GM13977 (cell line): ENCODE measurements at places on chromosomes 16 and 17.
A peak's percentile ranks its signal among the peaks of the same experiment; 100 is the strongest.

- DNase-seq: no peak
Measured at GRCh38 chr16:51035110-51035498, 116.0 kb downstream of the SALL1 start.

DNA sequence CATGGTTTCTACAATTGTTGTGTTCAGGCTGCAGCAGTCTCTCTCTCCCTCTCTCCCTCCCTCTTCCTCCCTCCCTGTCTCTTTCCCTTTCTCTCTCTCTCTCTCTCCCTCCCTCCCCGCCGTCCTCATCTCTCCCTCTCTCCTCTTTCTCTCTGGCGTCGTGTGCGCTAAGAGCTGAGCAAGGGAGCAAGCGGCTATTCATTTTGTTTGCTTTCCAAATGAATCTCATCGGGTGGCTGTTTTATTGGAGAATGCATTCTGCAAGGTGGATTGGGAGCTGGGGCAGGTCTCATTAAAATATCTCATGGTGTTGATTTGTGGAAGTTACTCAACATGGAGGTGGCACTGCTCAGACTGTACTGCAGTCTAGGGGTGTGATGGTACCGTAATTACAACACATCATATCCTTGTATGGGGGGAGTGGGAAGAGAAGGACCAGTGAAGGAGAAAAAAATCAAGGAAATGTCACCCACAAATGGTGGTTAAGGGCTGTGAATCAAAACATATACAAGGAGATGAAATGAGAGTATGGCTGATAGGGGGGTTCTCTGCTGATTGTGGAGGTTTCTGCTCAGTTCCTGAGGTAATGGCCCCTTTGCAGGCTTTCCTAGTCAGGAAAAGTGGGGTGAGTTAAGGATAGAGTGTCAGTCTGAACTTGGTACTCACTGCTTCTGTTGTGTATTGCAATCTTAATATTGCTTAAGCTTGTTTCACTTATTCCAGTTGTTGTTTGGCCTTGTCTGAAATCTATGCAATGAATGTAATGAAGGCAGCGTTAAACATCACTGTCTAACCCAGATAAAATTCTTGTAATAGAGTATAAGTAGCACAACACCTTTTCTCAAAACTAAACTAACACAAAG is 2.7 kb downstream of the MSL1 start:
- no peak for DNase-seq

DNA sequence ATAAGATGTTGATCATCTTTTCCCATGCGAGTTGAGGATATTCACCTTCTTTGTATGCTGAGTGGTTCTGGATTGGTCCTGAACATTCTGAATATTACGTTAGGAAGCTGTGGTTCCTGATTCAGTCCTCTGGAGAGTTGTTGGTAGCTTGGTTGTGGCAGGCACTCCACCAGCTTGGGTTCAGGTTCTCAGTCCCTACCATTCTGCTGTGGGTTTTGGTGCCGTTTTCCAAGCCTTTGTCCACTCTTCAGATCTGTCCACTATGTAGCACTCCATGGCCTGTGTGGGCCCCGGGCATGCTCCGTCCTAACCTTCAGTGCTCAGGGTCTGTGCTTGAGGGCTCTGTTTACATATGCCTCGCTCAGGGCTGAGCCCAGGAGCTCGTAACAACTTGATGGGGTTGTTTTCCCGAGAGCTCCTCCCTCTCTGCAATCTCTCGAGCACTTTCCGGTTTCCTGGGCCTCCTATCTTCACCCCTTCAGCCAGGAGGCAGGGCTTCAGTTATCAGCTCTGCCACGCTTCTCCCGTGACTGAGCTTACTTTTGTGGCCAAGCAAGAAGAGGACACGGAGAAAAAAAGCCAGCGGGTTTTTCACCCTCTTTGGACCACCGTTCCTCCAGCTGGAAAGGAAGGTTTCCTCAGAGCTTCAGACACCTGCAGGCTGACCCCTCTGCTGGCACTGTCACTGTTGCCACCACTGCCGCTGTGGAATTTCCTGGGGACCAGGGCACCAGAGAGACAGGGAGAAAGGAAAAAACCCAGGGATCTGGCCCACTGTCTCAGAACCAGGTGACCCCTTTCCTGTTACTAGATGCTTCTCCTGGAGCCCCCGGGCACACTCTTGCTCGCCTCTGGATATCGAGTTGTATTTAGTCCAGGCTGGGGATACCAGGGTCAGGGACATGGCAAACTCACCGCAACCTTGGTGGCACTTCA is 19.6 kb downstream of the KIAA0513 start:
- no peak for DNase-seq

- no peak for DNase-seq
Measured at GRCh38 chr16:31127182-31127581, 8.3 kb downstream of the PRSS8 start.

DNA sequence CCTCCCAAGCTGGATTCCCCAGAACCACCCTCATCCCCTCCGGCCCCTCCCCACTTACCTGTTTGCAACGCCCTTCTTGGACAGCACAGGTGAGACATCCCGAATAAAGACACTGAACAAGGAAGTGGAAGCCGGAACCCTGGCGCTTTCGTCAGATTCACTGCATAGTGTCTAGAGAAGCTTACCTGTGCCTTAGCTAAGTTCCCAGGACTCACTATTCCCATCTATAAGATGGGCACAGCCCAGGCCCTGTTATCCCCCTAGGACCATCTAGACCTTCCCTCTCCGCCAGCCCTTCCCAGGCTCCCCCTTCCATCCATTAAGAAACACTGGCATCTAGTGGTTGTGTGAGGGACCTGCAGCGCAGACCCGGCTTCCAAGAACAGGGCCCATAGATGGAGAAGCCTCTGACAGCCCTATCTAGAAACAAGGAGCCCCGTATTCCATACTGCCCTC is 26.9 kb upstream of the RPL38 start:
- DNase-seq: peak; percentile 69

- no peak for DNase-seq
Measured at GRCh38 chr17:73196500-73196899, 3.6 kb downstream of the COG1 start.

- DNase-seq: no peak
Measured at GRCh38 chr16:85988306-85988705, 89.3 kb downstream of the IRF8 start.

DNA sequence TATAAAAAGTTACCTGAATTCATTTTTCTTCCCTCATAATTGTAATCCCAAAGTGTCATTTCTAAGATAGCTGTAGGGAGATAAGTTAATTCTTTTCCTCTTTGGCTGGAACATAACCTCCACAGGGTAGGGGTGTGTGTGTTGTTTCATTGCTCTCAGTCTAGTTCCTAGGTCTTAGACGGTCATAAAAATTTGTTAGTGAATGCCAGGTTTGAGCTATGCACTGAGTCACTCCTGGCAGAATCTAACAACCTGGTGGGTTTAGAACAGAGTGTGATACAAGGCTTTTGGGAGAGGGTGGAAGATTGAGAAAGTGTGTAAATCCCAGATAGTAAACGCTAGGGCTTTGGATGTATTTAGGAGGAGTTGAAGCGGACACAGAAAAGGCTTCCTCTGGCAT is 894 bp upstream of the PHKG2 start:
- DNase-seq: no peak

DNA sequence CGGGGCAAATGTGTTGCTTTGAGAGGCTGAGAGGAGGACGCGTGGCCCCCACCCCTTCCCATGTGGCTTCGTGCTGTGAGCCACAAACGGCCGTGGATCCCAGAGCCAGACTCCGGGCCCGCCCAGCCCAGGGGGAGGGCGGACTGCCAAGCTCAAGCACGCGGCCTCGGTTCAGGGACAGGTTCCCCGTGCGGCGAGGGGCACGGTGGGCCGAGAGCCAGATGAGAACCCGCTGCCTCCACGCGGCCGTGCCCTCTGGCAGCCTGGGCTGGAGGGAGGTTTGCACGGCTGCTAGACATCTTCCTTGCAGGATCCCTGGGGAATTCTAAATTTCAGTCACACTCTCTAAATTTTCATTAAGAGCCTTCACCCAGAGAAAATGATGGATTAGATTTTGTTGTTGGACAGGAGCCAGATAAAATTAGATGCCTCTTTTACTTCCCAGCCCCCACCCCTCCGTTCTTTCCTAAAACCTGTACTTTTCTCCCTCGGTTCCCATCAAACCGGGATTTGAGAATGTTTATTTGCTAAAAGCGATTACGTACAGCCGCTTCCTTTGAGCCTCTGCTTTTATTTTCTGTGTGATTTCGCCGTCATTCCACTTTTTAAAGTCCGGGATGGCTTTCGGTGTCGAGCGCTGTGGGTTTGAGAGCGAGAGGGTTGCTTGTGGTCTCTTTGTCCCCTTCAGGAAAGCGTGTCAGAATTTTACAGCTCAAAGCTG is 25.0 kb upstream of the GNG13 start:
- no peak for DNase-seq

DNA sequence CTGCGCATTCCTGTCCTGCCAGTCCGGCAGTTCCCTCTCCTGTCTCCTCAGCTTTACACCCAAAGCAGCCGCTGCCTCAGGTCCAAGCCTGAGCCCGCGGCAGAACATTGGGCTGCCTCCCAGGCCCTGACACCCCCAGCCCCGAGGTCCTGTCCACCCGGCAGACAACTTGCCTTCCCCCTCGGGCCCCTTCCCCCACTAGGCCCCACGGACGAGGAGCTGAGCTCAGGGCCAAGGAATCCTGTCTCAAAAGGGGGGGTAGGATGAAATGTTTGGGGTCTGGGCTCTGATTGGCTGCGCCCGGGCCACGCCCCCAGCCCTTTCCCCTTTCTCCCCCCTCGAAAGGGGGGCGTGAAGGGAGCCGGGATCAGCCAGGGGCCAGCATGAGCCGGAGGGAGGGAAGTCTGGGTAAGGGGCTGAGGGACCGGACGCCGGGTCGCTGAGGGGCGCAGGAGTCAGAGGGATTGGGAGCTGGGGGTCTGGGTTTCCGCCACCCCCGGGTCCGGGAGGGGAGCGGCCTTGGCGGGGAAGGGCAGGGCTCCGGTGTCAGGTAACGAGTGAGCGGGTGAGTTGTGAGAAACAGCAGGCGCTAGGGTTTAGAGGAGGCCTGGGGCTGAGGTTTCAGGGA is at the start of gene CTF1:
CTF1 (plus strand) TSS at position 354 of the 628 bp plus-strand sequence; CDS start at position 384, 30 bp downstream.
- peak; percentile 17 for DNase-seq

- DNase-seq: peak; percentile 68
Measured at GRCh38 chr16:2919511-2920255, 8.0 kb downstream of the FLYWCH1 start.

DNA sequence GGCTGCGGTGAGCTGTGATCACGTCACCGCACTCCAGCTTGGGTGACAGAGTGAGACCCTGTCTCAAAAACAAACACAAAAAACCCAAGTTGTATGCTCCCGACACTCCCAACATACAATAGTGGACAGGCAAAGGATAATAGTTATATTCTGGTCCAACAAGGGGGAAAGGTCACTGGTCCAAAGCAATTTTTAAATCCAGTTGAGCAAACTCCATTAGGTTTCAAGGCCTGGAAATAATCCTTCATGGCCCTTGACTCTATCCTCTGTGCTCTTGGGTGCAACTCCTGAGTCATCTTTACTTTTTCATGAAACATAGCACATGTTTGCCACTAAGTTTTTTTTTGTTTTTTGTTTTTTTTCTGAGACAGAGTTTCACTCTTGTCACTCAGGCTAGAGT is 50.3 kb upstream of the PHOSPHO1 start:
- DNase-seq: no peak

DNA sequence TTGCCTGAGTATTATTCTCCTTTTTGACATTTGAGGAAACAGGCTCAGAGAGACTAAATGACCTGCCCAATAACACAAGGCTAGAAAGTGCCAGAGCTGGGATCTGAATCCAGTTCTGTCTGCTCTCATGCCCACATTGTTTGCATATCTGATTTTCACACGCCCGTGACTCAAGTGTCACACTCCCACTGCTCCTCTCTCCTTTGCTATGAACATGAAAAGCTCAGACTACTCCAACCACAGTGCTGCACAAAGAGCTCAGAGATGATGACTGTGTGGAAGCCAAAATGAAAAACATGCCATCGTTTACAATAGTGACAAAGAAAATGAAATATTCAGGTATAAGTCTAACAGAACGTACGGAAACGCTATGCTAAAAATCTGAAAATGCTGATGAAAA is 107.9 kb downstream of the SMG6 start:
- peak; percentile 33 for DNase-seq

GRCh38 chr17:75502072-75502720 is 13.1 kb downstream of the CASKIN2 start:
- DNase-seq: no peak

GRCh38 chr16:80347900-80348299 is 192.9 kb upstream of the DYNLRB2 start:
- DNase-seq: no peak

DNA sequence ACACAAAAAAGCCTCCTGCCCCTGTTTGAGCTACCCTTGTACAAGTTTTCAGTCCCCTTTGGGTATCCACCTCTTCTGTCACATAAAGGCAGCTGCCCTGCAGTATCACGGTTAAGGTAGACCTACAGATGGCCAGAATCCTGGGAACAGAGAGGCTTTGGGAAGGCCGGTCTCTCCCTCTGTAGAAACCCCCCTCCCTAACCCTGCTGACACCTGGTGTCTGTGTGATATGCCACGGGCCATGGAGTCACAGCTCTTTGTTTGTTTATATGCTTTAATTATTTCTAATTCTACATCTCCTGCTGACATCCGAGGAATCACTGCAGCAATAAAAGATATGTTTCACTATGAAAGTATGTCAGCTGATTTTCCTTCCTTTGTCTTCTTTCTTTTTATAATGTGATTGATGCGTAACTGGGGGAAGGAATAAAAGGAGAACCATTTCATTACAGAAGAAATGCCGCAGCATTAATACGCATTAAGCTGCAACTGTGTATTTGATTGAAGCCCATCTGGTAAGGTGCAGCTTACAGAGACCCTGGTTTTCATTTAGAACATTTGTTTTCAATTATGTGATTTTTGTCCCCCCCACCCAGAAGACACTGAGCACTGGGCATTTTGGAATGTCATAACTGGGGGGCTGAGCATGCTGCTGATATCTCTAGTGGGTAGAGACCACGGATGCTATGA is 142.1 kb downstream of the SLC39A11 start:
- no peak for DNase-seq

GRCh38 chr16:55443434-55444346 is 35.3 kb upstream of the MMP2 start:
- DNase-seq: peak; percentile 31

GRCh38 chr17:51540151-51540550 is 279.8 kb downstream of the UTP18 start:
- DNase-seq: no peak
